Right atrium auricular region (tissue), 2 donors: ENCODE measurements at places on chromosomes 2 and 18. TPM values are rescaled to one million over a fixed set of nuclear protein-coding genes. Genes with fewer than 3 reads are reported as not detected.

Gene SCN9A
- 0.51 TPM for total RNA-seq

- DNase-seq: no peak
Measured at GRCh38 chr2:85672456-85672855, 4.5 kb upstream of the SFTPB start.

Gene CAPG
- 8.7 TPM for total RNA-seq

Gene HNMT
- 8.0 TPM for total RNA-seq

DNA sequence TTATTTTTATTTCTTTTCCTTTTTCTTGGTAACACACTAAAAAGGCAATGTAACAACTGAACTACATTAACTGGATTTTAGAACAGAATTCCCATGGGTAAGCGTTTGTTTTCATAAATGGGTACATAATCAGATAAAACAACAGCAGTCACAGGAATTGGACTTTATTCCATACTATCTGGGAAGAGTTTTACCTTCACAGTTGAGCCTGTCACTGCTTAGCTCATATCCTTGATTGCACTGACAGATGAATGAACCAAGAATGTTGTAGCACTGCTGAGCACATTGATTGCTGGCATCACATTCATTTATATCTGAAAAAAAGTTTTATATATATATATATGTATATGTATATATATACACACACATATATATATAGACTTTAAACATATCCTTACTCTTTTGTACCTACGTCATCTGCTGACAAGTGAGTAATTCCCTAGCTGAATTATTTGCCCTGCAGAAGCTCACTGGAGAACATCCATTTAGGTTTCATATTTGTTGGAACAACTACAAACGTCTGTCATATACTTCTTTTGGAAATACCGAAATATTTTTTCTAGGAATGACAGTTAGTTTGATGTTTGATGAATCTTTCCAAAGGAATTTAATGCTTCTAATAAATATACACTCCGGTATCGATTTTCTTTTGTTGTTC is 47.0 kb downstream of the EFEMP1 start:
- DNase-seq: no peak

Gene NT5C1B
- total RNA-seq: not detected

Gene UGT1A10
- total RNA-seq: not detected

GRCh38 chr2:120231974-120232635 is 8.9 kb upstream of the TMEM185B start:
- no peak for DNase-seq

DNA sequence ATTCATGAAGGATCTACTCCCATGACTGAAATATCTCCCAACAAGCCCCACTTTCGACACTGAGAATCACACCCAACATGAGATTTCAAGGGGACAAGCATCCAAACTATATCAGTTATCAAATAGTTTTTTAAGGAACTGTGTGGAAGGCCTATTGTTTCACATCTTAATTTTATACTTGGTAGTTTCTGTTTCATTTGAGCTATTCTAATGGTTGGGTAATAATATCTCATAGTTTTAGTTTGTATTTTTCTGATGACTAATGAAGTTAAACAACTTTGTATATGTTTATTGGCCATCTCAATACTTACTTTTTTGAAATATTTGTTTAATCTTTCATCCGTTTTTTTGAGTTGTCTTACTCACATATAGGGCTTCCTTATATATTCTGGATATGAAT is 135.0 kb downstream of the SCG2 start:
- DNase-seq: no peak

DNA sequence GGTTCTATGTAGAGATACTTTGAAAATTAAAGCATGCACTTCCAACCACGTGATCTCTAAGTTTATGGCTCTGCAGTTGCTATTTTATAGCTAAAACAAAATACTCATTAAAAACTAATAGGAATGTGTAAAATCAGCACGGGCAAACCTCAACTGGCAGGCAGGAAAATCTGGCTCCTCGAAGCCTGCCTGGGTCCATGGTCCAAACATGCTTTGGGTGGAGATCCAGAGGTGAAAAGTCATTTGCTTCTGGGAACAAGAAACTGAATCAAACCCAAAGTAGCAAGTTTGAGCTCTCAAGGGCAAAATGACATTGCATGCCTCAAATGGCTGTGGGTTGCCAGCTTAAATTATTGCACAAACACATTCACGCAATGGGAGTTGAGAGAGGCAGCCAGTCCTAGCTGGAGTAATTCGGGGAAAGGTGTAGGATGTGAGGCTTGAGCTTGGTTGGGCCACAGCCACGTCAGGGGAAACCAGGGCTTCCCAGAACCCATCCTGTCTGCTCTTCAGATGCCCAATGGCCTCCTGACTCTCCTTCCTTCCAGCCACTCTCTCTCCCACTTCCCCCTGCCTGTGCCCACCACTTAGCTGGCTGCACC is 75.2 kb upstream of the LCLAT1 start:
- no peak for DNase-seq

GRCh38 chr2:10005461-10006235 is 37.7 kb upstream of the KLF11 start:
- no peak for DNase-seq

Gene NTSR2
- total RNA-seq: not detected

GRCh38 chr2:168567836-168568235 is 111.8 kb downstream of the CERS6 start:
- DNase-seq: no peak

GRCh38 chr2:23867449-23867848 is 59.5 kb downstream of the ATAD2B start:
- DNase-seq: no peak

Gene ZNF396
- 0.30 TPM for total RNA-seq

GRCh38 chr18:26443853-26444252 is 104.5 kb downstream of the KCTD1 start:
- DNase-seq: no peak

DNA sequence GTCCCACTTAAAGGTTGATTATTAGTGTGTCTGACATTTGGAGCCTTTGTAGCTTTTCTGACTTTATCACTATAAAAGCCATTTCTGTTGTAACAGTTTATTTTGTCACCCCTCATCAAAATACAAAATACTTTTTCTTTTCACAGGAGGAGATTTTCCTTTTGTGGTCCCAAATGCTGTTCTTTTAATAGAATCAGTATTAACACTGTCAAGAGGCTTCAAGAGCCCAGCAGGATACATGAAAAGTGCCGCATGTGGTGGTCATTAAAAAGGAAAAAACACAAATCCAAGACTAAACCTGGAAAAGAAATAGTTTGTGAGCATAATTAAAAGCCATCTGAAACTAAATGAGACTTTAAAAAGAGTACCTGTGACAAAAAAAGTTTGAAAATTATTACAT is 515.7 kb downstream of the DCDC2C start:
- DNase-seq: no peak

- no peak for DNase-seq
Measured at GRCh38 chr2:30149513-30149912, 2.7 kb downstream of the YPEL5 start.

GRCh38 chr2:197517150-197517549 is 1.3 kb downstream of the MOB4 start:
- no peak for DNase-seq

Gene ASB18
- 7.6 TPM for total RNA-seq

DNA sequence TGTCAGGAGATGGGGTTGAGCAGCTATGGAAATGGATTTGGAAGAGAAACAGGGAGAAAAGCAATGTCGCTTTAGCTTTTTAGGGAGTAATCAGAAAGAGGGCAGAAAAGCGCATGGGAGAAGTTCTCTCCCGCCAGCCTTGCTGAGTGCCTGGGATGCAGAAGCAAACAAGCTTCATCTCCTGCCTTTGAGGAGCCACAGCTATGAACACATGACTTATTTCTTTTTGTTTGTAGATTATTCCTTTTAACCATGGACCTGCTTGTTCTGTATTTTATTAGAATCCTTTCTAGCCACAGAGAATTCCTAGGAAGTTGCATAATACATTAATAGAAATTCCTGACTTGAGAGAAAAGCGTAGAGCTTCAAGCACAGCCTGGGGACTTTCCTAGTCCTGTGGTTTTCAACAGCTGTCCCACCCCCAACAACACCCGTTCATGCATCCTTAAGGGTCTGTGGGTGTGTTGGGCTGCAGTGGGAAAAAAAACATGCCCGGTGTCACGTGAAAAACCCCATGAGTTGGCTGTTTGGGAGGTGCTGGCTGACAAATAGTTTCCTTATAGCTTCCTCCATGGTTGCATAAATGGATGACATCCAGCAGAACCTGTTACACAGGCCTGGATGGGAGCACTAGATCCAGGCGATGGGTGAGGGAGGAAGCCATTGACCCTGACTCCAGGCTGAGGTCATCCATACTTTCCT is 14.9 kb downstream of the SLC9A4 start:
- DNase-seq: no peak

- peak; percentile 66 for DNase-seq
Measured at GRCh38 chr2:111667542-111668273, 216.3 kb downstream of the ANAPC1 start.

Gene EGR4
- total RNA-seq: 0.16 TPM

GRCh38 chr2:96499061-96499960 is 5.8 kb downstream of the NEURL3 start:
- DNase-seq: peak; percentile 57

Gene TMEM163
- total RNA-seq: 8.9 TPM

Gene DSG3
- not detected for total RNA-seq

- peak; percentile 94 for DNase-seq
Measured at GRCh38 chr2:199979832-199980628, 24.6 kb downstream of the MAIP1 start.

Gene RAB17
- 1.0 TPM for total RNA-seq

Gene TLX2
- not detected for total RNA-seq

DNA sequence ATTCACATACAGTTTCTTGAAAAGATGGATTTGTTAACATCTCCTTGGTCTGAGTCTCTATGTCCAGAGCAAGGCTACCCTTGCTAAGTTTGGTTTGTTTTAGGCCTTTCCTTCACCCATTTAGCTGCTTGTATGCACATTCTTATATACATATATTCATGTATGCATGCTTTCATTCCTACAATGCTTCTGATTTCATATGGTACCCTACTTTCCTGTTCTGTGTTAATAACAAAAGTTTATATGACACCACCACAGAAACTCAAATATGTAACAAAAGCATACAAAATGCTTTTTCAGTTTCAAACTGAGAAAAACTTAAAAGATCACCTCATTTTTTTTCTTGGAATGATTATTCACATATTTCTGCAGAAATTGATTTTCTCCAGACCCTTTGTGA is 39.4 kb downstream of the OSGEPL1 start:
- DNase-seq: no peak

Gene DUSP2
- 4.0 TPM for total RNA-seq

DNA sequence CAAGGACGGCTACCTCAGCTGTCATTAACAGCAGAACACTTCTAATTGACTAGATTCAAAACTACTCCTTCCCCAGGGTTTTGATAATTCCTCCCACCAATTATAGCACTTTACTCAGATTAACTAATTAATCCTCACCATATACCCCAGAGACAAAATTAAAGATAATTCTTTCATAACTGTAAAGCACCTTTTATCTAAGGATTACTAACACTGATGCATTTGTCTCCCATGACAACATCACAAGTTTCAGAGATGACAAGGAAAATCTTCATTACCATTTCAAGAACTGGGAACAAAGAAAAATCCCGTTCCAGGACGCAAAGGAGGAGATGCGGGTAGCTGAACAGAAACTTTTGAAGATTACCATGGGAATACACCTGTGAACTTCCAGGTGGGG is 129.4 kb upstream of the ITGA6 start:
- DNase-seq: no peak

DNA sequence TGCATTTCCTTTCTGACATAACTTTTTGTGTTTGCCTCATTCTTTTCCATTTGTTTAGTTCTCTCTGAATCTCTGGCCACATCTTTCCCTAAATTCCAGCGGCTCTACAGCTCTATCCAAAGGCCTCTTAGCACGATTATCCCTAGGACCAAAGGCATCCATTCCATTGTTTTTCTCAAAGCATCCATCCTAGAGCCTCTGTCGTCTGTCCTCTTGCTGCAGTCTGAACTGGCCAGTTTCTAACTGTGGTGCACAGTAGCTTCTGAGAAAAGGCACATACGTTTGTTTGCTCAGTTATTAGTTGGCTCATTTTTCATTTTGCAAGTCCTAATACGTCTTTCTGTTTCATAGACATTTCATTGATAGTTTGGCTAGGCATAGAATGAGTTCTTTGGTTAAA is 45.7 kb upstream of the TCF7L1 start:
- DNase-seq: no peak

Gene DSG4
- not detected for total RNA-seq
